ENCODE measurements at places on chromosomes 3 and 15. TPM values are rescaled to one million over a fixed set of nuclear protein-coding genes. Genes with fewer than 3 reads are reported as not detected.
A peak's percentile ranks its signal among the peaks of the same experiment; 100 is the strongest.

- H3K27ac ChIP-seq: no peak overlapping the region
- DNase-seq: no peak
- no peaks in the 10 kb centered on the region for H3K4me1 ChIP-seq
- H3K27me3 ChIP-seq: no peaks in the 10 kb centered on the region
Measured at GRCh38 chr3:177824190-177824786, 627.0 kb upstream of the TBL1XR1 start.

GRCh38 chr3:36244728-36245127 lies 135.6 kb upstream of the STAC start:
- no peaks in the 10 kb centered on the region for H3K36me3 ChIP-seq
- H3K4me3 ChIP-seq: no peak overlapping the region
- H3K27ac ChIP-seq: no peak overlapping the region
- H3K27me3 ChIP-seq: no peaks in the 10 kb centered on the region

DNA sequence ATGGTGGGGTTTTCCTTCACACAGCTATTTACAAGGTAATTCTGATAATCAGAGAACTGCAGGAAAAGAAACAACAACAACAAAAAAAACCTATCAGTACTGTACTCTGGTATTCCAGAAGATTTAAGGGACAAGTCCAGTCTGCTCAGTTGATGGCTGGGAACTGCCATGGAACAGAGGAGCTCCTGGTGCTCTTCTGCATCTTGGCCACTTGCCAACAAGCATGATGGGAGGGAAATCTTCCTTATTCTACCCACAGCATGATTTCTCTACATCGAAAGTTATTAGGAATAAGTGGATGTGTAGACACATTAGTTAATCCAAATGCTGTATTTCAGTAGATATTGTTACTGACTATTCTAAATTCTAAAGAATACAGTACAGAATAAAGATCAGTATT lies 51.7 kb downstream of the RASGRP1 start:
- H3K36me3 ChIP-seq: no peaks in the 10 kb centered on the region
- H3K4me3 ChIP-seq: no peak overlapping the region
- peaks cover 2% of the 10 kb centered on the region for H3K27me3 ChIP-seq
- no peak overlapping the region for H3K27ac ChIP-seq
- peaks cover 5% of the 10 kb centered on the region for H3K4me1 ChIP-seq

DNA sequence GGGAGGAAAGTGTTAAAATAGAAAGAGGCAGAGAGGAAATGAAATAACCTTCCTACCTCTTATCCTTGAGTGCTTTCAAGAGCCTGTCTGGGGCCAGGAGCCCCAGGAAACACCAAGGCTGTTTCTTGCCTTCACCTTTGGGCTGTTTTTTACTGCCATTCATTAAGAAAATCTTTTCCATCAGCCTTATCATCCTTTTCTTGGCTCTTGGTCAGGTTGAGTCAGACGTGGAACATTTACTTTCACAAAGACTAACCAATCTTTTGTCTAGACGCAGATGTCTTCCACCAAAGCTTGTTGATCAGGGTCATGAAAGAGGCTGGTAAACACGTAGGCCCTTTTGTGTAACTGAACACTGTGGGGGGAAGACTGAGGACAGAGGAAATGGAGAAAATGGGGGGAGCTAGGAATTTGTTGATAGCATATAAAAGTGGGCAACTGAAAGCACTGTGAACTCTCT lies 151.0 kb upstream of the THBS1 start:
- H3K27ac ChIP-seq: no peak overlapping the region
- DNase-seq: no peak
- H3K4me3 ChIP-seq: no peak overlapping the region
- H3K36me3 ChIP-seq: no peaks in the 10 kb centered on the region

DNA sequence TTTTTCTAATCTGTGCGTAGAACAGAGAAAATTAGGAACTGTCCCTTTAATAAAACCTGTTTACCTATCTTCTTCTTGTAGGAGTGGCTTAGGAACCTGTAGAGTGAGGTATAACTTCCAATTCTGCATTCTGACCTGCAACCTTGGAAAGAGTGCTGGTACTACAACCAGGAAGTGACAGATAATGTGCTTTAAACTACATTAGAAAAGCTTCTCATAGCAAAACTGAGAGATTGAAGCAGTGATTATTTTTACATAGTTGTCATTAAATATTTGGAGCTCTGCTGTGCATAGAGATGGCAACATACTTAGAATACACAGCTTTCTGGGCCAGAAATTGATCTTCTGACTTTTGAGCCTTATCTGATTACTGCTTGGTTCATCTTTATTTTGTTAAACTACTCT lies 50.4 kb upstream of the ZDHHC23 start:
- H3K4me1 ChIP-seq: no peaks in the 10 kb centered on the region
- H3K4me3 ChIP-seq: no peak overlapping the region
- no peaks in the 10 kb centered on the region for H3K36me3 ChIP-seq
- DNase-seq: no peak
- H3K27me3 ChIP-seq: peaks cover 3% of the 10 kb centered on the region

DNA sequence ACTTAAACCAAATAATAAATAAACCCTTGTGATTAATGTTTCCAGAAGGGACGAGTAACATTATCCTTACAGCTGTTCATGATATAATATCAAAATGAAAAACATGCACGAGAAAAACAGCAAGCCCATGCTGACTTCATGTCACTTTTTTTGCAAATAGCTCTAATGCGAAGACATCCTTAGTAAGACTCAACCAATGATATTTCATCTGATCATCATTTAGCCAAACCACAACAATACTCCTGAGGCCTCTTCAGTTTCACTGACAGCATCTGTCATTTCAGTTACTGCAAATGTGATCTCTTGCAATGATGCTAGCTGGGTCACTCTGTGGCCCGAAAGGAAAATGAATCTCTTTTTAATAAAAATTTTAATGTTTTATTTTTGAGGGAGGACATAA lies 74.0 kb downstream of the POLR2M start:
- H3K4me3 ChIP-seq: no peak overlapping the region
- no peaks in the 10 kb centered on the region for H3K27me3 ChIP-seq
- no peaks in the 10 kb centered on the region for H3K4me1 ChIP-seq
- H3K36me3 ChIP-seq: no peaks in the 10 kb centered on the region
- DNase-seq: no peak

Gene TIGIT
- total RNA-seq: not detected

DNA sequence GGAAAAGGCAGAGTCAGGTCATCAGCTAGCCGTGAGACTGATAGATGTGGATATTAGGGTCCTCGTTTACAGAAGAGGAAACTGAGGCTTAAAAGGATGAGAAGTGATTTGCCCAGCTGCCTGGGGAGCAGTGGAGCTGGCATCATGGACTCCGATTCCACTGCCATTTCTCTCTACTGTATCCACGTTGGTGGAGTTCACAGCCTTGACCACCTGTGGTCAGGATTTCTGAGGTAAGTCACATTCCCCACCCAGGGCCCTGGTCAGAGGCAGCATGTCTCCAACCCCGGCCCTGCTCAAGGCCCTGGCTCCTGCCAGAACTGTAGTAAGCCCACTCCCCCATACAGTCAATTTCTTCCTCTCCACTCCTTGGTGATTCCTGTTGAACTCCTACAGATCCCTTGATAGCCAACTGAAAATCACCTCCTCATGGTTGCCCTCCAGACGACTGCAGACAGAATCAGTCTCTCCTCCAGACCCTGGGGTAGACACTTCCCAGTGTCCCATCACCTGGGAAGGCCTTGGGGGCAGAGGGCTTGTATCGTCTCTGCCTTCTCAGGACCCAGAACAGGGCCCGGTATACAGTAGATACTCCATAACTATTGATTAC lies 41.2 kb upstream of the SLC6A6 start:
- no peaks in the 10 kb centered on the region for H3K36me3 ChIP-seq
- no peak overlapping the region for H3K27ac ChIP-seq
- no peak for DNase-seq
- H3K27me3 ChIP-seq: peaks cover 9% of the 10 kb centered on the region
- peaks cover 5% of the 10 kb centered on the region for H3K4me1 ChIP-seq
- no peak overlapping the region for H3K4me3 ChIP-seq

Gene POLQ
- 2.4 TPM for total RNA-seq

DNA sequence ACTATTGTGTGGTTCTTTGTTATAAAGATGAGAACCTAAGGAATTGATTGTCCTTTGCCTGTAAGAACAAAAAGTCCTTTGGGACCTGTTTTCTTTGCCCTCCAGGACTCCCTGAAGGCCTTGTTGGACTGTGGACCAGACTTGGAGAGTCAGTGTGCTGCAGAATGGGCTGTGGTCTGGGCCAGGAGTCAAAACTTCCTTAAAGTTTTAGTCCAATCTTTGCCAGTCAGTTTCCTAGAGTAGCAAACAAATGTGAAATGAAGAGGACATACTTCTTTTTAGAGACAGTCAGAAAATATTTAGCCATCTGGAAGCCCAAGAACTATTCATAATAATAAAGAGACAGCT lies 45.4 kb downstream of the PDE8A start:
- H3K27ac ChIP-seq: no peak overlapping the region
- H3K27me3 ChIP-seq: peaks cover 2% of the 10 kb centered on the region

Gene LMAN1L
- total RNA-seq: not detected

DNA sequence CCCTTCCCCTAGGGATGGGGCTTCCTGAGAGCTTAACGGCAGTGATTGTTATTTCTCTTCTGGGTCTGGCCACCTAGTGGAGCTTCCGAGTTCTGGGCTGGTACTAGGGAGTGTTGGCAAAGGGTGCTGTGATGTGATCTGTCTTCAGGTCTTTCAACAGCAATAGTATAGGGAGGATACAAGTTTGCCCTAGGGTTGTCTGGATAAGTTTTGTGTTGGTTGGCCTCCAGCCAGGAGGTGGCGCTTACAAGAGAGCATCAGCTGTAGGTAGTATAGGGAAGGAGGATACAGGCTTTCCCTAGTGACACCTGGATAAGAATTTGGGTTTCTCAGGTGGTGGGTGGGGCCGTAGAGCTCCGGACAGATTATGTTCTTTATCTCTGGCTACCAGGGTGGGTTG lies 19.2 kb upstream of the CPOX start:
- no peak overlapping the region for H3K4me3 ChIP-seq
- H3K27me3 ChIP-seq: no peaks in the 10 kb centered on the region
- H3K27ac ChIP-seq: no peak overlapping the region
- H3K4me1 ChIP-seq: no peaks in the 10 kb centered on the region
- DNase-seq: no peak
- peaks cover 6% of the 10 kb centered on the region for H3K36me3 ChIP-seq

DNA sequence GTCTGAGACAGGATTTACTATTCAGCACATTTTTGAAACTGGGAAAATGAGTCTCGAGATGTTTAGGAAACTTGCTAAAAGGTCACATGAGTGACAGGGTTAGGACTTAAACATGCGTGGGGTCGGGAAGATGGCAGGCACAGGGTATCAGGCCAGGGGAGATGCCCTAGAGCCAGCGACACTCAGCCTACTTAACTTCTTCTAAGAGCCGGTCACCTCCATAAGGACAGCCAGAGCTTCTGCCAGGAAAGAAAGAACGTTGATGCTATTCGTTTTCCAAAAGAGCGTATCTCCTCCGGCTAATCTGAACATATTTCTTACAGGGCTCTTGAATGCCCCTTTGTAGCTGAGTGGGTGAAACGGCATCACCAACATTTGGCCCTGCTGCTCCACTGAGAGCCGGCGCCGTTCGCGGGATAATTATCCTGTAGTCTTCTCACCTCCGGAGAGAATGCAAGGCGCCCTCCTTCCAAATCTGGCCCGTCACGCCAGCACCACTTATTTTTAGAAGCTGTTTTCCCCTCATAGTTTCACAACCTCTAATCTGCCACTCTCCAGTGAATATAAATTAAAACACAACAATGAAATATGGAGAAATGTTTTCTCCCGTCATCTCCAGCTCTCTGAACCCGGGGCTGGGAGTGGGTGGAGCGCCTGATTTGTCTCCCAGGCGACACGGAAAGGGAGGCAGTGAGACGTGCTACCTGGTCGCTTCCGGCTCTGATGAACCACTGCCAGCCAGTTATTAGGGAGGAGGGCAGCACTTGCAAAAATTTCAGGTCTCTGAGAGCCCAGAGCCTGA lies 58.5 kb downstream of the LIPC start:
- H3K36me3 ChIP-seq: peaks cover 11% of the 10 kb centered on the region
- peaks cover 2% of the 10 kb centered on the region for H3K27me3 ChIP-seq
- no peak overlapping the region for H3K4me3 ChIP-seq
- H3K4me1 ChIP-seq: peaks cover 6% of the 10 kb centered on the region
- H3K27ac ChIP-seq: no peak overlapping the region

Gene PLA2G4D
- total RNA-seq: not detected

DNA sequence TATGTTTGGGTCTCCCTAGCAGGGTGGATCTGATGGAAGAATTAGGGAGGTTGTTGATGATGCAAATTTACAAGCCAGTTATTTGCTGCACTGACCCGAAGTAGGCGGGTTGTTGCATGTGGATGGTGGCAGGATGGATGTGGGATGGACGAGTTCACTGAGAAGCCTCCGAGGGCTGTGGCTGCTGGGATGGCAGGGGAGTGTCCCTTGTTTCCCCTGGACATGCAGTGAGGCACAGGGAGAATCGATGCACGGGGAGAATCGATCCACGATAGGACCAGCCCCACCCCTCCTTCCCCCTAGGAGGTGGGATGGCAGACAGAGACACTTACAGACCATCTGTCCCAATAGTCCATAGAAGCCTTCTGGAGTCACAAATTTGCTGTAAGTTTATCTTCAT lies 31.0 kb upstream of the KLF13 start:
- peak; percentile 81 for DNase-seq
- H3K27ac ChIP-seq: peak overlapping the region; percentile 97
- H3K4me3 ChIP-seq: peak overlapping the region; percentile 75
- no peaks in the 10 kb centered on the region for H3K36me3 ChIP-seq

DNA sequence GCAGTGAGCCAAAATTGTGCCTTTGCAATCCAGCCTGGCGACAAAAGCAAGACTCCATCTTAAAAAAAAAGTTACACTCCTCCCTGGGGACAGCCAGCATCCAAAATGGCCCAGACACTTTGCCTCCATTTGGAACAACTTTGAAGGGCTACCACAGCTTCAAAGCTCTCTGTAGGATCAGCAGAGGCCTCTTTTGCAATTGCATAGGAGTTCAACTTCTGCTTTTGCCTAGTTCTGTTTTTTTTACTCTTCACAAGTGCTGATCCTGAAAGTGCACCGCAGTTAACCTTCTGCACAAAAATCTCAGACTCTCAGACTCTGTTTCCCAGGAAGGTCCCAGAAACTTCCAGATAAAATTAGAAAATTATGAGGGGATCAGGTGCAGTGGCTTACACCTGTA lies 25.2 kb upstream of the SLC4A7 start:
- no peak for DNase-seq
- H3K36me3 ChIP-seq: no peaks in the 10 kb centered on the region
- no peaks in the 10 kb centered on the region for H3K4me1 ChIP-seq
- H3K4me3 ChIP-seq: no peak overlapping the region
- H3K27me3 ChIP-seq: no peaks in the 10 kb centered on the region

DNA sequence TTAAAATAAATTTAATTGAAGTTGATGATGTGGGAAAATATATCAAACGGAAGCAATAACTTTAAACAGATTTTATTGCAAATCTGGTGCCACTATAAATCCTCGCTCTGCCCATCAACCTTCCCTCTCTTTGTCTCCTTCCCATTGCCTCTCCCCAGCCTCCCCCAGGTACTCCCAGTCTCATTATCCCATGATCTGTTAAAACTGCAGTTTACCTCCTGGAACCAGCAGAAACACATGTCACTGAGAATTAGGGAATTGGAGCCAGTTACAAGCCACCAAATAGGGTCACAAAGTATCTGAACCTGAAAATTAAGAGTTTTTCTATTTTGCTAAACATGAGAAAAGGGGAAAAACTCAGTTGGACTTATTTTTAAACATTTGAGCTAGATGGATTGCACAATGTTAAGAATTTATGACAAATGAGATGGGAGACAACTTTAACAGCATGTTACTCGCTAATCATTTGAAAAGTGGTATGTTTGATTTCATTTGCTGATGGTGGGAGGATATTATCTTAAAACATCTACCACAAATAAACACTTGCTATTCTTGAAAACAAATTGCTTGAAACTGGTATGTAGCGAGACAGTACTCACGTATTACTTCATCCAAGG lies 2.4 kb downstream of the PLCH1 start:
- H3K27ac ChIP-seq: no peak overlapping the region
- peaks cover 6% of the 10 kb centered on the region for H3K4me1 ChIP-seq
- H3K27me3 ChIP-seq: no peaks in the 10 kb centered on the region
- H3K4me3 ChIP-seq: peak overlapping the region; percentile 12
